NCI-H524 (cell line): ENCODE measurements at places on chromosomes 4 and X.

- no peak for DNase-seq
These were observed 59.1 kb downstream of the FAM184B start for GRCh38 chr4:17722356-17722700.

- DNase-seq, result no peak
These were observed 5.7 kb upstream of the TMEM156 start for GRCh38 chr4:39037941-39038340.

DNA sequence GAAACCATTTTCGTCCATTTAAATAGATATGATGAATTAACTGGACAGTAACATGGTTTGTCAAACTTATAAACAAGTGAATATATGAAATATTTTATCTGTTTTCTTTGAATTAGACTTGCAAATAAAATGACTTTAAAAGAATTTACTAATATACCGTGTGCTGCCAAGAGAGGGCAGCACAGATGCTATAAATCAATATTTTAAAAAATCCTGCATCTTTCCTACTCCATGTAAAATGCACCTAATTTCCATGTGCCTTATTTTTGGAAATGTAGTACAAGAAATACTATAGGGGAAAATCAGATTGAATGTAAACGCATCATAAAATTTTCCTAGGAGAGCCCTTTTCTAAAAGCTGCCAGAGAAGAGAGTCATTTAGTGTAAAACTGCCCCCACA is 62.2 kb downstream of the PRKX start:
- peak; percentile 21 for DNase-seq

DNA sequence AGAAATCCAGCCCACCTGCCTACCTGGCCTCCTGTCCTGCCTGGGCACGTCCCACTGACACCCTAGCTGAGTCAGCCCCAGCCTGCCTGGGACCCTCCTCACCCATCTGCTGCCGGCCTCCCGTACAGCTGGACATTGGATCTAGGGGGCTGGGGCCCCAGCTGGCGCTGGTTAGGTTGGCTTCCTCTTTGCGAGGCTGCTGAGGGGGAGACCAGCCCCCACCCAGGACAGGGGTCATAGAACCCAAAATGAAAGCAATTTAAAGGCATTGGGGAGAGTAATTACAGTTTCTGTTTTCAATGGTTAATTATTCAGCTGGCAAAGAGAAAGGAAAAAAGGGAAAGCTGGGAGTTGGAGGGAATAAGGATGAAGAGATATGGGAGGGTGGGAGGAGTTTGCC is 15.8 kb downstream of the EFNB1 start:
- DNase-seq, result peak; percentile 43

GRCh38 chr4:105181259-105181658 is 34.6 kb downstream of the TET2 start:
- DNase-seq, result no peak

DNA sequence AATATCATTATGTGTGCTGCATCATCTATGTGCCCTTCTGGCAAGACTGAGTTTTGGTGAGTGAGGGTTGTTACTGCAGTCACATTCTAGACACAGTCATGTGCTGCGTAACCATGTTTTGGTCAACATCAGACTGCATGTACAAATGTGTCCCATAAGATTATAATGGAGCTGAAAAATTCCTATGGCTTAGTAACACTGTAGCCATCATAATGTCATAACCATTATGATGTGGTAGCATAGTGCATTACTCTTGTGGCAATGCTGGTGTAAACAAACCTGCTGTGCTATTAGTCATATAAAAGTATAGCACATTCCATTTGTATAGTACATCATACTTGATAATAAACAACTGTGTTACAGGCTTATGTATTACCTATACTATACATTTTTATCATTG is 198.1 kb upstream of the NUDT6 start:
- DNase-seq, result no peak

DNA sequence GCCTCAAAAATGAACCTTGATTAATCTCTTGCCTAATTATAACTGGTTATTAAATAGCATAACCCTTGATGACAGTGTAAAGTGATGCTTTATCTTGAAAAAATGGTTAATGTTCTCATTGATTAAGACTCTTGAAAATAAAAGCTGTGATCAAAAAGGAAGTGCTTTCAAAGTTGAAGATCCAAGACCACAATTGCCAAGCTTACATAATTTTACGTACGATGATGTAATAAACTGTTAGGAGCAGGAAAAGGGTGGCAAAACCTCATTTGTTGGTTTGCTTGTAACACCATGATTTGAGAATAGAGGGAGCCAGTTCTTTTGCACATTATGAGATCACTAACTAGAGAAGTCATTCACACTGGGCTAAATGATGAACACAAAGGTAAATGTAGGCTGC is 322.2 kb downstream of the ADGRL3 start:
- no peak for DNase-seq

DNA sequence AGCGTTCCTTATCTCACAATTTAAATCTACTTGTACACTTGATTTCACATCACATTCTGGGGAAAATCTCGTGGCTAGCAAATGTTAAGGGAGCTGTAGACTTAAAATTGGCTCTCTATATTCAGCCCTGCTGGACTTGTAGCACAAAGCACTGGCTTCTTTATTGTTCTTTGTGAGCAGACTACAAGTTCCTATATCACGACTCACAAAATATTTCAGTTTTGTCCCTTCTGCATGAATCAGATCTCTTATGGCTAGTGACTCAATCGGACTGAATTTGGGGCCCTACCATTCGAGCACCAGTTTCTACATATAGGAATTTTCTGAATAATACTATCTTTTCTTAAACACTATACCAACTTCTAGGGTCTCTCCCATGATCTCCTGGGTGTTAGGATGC is 390.1 kb downstream of the ADAM29 start:
- no peak for DNase-seq

GRCh38 chr4:82799006-82799881 is 648 bp upstream of the SCD5 start:
- peak; percentile 76 for DNase-seq

DNA sequence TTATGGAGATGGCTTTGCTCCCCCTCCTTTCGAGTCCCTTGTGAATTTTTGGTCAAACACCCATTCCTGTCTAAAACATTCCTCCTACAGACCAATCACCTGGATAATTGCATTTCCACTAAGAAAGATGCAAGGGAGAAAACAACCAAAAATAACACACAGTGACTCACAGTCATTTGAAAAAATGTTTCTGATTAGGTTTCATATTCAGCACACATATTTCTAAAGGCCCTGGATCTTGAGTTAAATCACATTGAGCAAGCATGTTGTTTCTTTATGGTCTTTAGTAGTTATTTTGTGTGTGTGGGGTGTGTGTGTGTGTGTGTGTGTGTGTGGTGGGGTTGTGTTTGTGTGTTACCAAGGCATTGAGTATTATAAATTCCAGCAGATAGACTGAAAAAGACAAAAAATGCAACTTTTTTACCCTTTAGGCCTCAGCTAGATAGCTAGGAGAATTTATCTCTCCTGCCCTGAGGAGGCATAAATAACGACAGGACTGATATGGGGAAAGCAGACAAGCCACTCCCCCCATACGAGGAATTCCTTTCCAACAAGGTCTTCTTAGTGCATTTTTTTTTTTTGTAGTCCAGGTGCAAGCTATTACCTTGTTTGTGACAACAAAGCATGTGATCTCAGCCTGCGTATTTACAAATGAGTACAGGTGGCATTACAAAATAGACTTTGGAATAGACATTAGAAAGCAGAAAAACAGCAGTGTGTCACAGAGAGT is 265.4 kb upstream of the ADGRL3 start:
- no peak for DNase-seq

DNA sequence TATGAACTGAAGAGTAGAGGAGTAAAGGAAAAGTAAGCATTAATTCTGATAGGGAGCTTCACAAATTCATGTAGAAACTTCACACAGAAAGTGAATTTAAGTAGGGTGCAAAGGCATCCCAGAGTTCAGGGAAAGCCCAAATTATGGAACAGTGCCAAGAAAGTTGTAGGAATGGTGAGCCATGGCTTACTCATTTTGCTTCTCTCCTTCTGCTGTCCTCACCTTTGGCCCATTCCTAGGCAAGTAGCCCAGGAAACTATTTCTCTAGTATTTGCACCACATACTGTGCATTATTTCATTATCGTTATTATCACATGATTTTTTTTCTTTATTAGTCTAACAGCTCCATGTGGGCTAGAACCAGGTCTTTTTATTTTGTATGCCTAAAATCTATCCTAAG is 34.9 kb upstream of the IL1RAPL1 start:
- no peak for DNase-seq

- DNase-seq, result no peak
These were observed 718 bp downstream of the SPIN3 start for GRCh38 chrX:56994375-56995270.

GRCh38 chr4:13445841-13446790 is 38.0 kb downstream of the RAB28 start:
- DNase-seq, result peak; percentile 69

DNA sequence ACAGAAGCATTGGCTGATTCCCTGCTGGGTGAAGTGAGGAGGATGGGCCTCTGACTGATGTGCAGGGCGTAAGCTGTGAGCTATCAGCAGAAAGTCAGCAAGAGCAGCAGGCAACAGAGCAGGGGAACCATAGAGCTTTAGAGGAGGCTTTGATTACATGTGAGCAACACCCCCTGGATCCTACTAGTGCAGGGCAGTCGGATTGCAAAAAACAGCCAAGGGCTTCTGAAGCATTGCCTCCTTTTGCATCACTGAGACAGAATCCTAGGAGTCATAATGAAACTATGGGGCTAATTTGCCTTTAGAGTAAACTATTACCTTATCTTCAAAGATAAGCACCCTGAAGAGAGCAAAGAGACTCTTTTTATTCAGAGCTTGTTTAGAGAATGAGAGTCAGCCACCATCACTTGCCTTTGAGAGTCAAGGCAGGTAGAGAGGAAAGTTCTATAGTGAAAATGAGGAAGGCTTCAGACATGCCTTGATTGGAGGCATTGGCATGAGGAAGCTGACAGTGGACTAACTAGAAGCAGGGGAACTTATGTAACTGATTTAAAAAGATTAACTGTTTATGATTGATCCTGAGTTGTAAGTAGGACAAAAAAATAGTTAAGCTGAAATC is 420.3 kb downstream of the PDHA2 start:
- DNase-seq, result no peak

DNA sequence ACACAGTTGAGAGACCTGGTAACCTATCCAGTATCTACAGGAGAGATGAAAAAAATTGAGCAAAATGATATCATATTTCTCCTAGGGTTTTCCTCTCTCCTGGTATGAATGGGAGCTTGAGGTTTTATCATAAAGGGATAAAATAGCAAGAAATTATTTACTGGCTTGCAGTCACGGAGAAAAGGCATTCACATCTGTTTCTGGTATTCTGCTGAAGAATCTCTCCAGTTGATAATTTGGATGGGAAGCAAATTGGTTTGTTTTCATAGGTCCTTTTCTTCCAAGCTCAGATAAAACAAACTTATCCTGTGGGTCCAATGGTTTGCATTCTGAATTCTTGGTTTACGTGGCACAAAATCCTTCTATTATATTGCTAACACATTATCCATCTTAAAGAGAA is 83.1 kb upstream of the GYPA start:
- no peak for DNase-seq

DNA sequence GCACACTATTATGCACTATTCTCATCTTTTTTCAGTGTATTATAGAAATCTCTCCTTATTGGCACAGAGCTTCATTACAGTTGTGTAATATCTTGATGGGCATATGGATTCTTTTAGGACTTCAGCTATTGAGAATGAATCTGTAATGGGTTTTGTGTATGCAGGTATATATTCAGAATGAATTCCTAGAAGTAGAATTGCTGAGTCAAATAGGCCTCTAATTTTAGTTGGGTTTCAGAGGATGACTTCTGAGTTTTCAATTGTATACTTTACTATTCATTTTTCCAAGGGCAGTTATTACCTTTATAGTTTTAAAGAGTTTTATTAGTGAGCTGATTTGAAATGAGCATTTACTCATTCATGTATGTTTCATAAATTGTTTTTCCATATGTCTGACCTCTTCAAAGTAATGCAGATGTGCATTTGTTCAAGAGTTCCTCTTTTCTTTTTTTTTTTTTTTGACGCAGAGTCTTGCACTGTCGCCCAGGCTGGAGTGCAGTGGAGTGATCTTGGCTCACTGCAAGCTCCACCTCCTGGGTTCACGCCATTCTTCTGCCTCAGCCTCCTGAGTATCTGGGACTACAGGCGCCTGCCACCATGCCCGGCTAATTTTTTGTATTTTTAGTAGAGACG is 19.5 kb downstream of the CASP6 start:
- DNase-seq, result no peak

GRCh38 chr4:185202984-185203485 is 765 bp downstream of the CFAP97 start:
- DNase-seq, result no peak

- peak; percentile 39 for DNase-seq
These were observed 69.8 kb downstream of the PSAPL1 start for GRCh38 chr4:7364979-7365378.

GRCh38 chr4:81792521-81792920 is 320.8 kb upstream of the RASGEF1B start:
- no peak for DNase-seq

DNA sequence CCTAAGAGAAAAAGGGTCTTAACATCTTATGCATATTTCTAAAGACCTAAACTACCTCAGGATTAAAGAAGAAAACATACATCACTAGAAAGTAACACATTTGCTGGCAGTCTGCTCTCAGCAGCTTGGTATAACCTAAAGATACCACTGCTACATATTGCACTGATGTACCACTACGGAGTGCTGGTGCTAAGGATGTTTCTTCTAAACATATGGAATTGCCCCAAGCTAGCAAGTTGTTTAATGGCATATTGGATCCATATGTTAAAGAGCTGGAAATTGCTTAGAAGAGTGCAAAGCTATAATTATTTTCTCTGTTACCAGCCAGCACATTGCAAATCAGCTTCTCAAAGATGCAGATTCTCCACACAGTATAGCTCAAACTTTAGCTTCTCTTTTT is 436.5 kb upstream of the GALNTL6 start:
- DNase-seq, result no peak

DNA sequence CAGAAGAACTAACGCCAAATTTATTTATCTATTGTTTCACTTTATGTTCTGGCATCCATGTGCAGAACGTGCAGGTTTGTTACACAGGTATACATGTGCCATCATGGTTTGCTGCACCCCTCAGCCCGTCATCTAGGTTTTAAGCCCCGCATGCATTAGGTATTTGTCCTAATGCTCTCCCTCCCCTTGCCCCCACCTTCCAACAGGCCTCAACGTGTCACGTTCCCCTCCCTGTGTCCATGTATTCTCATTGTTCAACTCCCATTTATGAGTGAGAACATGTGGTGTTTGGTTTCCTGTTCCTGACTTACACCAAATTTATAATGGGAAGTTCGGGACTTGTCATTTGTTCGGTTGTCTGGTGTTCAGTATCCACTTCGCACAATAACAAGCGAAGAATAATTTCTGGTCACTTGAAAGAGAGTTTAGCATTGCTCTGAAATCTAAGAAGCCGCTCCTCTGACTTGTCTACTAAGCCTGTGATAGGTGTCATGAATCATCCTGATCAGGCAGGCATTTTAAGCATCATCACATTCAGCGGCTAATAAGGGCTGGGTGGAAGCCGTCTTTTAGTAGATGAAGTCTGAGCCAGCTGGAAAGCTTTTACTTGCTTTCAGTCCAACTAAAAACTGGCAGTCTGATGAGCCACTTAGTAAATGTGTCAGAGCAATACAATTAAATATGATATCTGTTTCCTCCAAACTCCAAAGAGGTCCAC is 1065.7 kb upstream of the PABPC4L start:
- no peak for DNase-seq
